ENCODE measurements at places on chromosomes 13 and 19.

DNA sequence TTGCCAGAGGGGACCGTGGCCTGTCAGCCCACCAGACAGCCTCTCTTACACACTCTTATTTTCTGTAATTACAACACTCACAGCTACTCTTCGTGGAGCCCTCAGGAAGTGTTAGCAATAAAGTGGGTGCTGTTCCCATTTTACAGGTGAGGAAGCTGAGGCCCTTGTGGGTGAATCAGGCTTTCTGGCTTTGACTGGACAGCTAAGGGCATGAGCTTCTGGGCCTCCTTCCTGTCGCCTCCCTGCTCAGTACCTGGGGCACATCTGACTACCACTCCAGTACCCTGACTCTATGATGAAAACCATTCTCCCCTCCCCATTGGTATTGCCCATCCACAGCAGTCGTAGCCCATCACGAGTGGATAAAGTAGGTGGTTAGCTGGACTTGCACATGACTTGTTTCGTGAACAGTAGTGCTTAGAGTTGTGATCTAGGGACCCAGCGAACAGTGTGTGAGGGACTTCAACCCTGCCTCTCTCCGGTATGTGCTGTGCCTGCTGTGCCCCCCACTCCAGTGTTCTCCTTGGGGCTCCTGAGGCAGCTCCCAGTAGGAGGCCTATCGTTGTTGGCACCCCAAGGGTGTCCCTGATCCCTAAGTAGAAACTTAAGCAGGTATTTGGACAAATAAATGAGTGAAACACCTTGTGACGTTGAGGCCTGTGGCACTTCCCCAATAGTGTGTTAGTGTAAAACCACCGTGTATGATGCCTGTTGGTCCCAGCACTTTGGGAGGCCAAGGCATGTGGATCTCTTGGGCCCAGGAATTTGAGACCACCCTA, 38.6 kb downstream of the GATAD2A start:
- no peak for DNase-seq

DNA sequence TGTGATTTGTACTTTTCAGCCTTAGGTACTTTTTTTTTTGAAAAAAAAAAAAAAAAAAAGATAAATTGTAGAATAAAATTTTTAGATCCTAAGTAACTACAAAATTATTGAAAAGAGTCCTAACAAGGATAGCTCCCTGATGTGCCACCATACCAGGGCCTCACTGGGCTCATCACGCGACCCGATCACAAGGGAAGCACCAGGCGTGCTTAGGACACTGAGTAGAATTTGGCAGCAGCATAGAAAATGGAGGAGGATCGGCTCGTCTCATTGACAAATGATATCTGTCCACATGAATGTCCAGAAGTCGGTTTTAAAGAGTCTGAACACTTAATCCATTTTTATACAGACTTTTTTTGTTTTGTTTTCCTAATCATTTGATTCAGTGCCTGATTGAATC, 179.0 kb downstream of the STK24 start:
- DNase-seq, result no peak

DNA sequence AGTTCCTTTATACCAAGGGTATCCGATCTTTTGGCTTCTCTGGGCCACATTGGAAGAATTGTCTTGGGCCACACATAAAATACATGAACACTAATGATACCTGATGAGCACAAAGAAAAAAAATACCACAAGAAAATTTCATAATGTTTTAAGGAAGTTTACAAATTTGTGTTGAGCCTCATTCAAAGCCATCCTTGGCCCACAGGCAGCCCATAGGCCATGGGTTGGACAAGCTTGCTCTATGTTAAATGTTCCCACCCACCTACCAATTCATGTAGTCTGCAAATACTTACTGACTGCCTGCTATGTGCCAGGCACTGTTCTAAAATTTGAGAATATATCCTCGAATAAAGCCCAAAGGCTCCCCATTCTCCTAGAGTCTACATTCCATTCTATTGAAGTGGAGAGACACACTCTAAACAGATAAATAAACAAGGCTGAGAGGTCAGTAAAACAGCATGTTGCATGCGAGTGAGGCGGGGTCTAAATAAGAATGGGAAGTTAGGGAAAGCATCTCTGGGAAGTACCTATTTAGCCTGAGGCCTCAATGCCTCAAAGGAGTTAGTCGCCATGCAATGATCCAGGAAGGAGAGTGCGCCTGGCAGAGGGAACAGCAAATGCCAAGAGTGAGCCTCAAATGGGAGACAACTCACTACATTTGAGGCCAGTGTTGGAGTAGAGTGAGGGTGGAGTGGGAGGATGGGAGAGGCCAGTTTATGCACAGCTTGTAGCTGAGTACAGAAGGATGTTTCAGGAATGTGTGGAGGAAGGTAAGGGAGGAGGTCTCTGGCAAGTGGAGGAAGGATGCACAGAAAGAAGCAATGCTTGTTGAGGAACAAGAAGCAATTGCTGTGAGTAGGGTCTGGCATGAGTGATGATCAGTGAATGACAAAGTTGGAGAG, 52.5 kb upstream of the CLDN10 start:
- DNase-seq, result no peak

DNA sequence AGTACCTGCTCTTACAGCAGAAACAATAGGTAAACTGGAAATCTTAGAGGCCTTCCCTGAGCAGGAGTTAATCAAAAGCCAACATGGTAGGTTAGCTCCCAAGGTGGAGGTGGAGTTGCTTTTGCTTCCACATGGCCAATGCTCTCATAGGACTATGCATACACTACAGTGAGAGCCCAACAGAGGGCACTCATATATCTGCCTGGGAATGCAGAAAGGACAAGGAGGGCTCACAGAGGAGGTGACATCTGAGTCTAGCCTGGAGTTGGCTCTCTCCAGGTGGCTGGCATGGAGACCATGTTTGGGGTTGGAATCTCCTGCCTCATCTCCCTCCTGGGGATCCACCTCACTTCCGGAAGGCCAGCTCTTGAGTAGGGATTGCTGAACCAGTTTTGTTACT, 34.6 kb downstream of the ATP8A2 start:
- DNase-seq, result no peak

- DNase-seq, result no peak
These were observed 32.3 kb upstream of the MATK start for GRCh38 chr19:3818466-3818865.
